ENCODE measurements at places on chromosomes 2 and 18. TPM values are rescaled to one million over a fixed set of nuclear protein-coding genes. Genes with fewer than 3 reads are reported as not detected.

The MGAT4A gene
- total RNA-seq: 41.0 TPM

- H3K4me3 ChIP-seq: no peak overlapping the region
- no peaks in the 10 kb centered on the region for H3K4me1 ChIP-seq
- H3K27me3 ChIP-seq: no peaks in the 10 kb centered on the region
- no peak for DNase-seq
Observed at GRCh38 chr2:70795164-70795995, 4.9 kb upstream of the FIGLA start.

DNA sequence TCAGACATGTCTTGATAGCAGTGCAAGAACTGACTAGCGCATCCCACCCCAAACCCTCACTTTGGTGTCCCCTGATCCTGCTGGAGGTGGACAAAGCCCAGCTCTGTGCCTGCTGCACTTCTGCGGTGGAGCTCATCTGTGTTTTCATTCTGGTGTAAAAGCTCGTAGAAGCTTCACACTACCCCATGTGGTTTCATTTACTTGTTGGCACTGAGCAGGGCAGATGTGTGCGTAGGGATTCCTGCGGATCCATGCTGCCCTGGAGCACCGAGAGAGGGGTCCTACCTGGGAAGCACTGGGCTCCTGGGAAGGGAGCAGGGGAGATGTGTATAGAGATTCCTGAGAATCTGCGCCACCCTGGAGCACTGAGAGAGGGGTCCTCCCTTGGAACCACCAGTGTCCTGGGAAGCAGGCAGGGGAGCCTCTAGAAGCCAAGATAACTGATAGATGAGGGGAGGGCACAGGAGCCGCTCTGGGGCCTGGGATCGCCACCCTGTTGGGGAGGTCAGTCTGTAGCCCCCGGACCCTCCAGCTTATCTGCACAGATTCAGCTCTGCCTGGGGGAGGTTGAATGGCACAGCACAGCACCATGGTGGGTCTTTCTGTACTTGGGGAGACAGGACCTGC lies 106.9 kb upstream of the OTOS start:
- H3K27me3 ChIP-seq: no peaks in the 10 kb centered on the region
- no peak for DNase-seq
- H3K27ac ChIP-seq: no peak overlapping the region
- H3K4me1 ChIP-seq: no peaks in the 10 kb centered on the region
- H3K36me3 ChIP-seq: no peaks in the 10 kb centered on the region

GRCh38 chr2:10287761-10288160 lies 14.9 kb upstream of the HPCAL1 start:
- H3K4me1 ChIP-seq: no peaks in the 10 kb centered on the region
- no peak overlapping the region for H3K4me3 ChIP-seq
- no peaks in the 10 kb centered on the region for H3K27me3 ChIP-seq
